RCC 7860 (cell line): ENCODE measurements at places on chromosomes 3 and 15.

DNA sequence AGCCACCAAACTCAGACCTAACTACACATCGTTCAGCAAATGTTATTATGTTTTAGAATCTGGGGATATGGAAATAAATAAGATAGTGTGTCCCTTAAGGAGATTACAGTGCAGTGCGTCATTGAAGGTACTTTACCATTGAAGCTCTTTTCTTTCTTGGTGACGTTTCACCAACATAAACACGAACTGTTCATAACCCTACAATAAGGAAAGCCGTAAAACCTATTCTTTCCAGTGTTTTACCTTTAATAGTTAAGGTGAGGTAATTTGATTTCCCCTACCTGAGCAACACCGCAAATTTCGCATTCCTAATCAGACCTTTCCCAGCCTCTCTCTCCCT, 826 bp downstream of the CCDC66 start:
- DNase-seq = no peak

DNA sequence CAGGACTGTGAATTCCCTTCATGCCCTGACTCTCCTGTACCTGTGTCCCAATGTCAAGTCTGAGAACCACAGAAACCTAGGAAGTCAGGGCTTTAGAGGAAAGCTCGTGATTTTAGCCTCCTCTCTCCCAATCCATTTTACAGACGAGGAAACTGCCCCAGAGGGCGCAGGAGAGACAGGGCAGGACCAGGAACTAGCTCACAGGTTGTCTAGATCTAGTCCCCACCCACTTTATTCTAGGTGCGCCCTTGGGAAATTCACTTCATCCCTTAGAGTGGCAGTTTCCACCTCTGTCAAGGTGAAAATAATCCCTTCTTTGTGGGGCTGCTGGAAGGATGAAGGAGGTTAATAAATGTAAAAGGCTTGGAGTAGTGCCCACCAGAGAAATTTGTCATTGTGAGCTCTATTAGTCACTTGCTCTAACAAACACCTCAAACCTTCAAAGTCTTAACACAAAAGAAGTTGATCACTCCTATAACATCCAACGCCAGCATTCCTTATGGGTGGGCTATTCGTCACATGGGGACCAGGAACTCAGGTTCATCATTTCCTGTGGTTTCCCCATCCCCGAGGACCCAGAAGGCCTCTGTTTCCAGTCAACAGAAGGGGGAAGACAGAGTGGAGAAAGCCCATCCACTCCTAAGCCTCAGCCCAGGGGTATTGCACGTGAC, 282.3 kb downstream of the XXYLT1 start:
- no peak for DNase-seq

DNA sequence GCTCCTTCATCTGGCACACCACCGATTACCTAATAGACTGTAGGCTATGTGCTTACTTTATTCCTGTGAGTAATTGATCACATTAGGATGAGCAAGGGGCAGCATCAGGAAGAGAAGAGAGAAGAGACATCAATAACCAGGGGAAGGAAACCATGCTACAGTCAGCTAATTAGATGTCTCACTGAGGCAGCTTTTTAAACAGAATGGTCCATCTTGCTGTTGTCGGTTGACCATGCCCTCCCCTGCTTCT, 278.4 kb downstream of the RPLP1 start:
- no peak for DNase-seq

DNA sequence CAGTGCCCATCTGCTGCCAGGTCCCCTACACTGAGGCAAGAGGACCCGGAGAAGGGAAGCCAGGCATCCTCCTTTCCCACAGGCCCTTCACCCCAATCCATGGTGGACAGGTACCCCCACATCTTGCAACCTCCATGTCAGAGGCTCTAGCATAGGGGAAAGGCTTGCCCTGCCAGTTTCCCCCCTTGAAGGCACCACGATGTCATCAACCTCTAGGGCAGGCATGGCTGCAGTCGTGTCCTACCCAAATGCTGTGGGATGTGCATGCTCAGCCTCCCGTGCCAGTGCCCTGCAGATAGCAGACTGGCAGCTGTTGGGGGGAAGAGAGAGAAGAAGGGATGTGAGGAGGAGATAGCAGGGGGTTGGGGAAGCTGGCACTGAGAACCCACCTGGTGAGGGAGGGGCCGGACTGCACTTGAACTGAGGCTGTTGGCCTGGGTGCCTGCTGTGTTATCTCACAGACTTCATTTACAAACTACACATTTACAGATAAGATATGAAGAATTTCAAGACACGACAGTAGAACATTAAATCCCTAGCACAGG, 197.5 kb downstream of the ADAMTS9 start:
- no peak for DNase-seq

GRCh38 chr3:128113817-128114794, 9.5 kb downstream of the RUVBL1 start:
- DNase-seq = no peak

DNA sequence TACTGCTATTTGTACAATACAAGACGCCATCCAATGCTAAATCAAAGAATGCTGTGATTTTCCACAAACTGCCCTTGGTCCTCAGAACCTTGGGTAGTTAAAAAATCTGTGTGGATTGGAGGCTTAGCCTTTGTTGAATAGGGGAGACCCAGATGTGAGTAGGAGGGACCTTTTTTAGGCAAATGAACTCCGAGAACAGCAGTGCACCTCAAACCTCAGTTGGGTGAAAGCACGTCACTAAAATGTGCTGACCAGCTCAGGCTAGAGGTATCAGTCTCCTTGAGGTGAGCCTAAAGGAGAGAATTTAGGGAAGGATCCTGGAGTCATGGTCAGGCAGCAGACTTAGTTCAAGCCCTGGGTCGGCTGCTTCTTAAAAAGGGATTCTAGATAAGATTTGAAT, 200.7 kb downstream of the SOX2 start:
- DNase-seq = no peak

- DNase-seq = no peak
Measured at GRCh38 chr15:46366360-46367007, 731.7 kb downstream of the SQOR start.

DNA sequence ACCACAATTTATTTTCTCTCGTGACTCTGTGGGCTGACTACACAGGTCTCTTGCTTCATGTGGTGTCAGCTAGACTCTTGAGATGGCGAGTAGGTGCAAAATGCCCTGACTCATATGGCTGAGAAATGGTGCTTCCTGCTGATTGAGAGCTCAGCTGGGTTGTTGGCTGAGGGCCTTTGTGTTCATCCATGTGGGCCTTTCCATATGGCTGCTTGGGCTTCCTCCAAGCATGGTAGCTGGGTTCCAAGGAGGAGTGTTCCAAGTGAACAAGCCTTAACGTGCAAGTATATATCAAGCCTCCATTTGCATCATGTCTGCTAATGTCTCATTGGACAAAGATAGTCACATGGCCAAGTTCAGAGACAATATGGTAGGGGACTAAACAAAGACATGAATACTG, 164.0 kb downstream of the PDCD6IP start:
- no peak for DNase-seq

DNA sequence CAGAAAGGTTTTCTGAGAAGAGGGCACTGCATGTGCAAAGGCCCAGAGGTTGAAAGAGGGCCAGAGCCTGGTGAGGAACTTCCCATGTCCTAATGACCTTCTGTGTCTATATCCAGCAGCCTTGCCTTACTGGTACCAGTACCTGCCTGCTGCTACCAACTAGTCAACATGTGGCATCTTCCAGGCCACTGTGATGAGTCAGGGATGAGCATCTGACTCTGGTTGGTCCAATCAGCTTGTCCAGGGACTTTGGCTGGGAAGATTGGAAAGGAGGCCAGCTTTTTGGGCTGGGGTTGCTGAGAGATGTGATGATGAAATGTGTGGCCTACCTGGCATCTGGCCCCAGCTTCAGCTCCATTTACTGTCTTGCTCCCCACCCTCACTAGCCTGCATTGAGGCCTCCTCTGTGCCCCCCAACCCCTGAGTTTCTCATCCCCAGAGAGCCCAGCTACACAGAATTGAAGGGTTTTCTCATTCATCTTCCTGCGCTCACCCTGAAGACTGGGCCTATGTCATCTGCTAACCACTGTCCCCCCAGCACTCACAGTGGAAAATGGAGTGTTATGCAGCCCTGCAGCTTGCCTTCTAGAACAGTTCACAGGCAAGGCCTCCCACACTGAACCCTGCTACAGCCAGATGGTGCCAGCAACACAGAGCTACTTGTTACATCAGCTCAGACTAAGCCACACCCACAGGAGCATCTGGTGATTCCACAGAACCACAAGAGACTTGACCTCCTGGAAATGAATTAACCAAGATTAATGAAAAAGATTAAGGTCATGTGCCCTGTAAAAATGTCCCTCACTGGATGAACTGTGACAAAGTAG, 1.3 kb upstream of the TWF2 start:
- peak; percentile 14 for DNase-seq

DNA sequence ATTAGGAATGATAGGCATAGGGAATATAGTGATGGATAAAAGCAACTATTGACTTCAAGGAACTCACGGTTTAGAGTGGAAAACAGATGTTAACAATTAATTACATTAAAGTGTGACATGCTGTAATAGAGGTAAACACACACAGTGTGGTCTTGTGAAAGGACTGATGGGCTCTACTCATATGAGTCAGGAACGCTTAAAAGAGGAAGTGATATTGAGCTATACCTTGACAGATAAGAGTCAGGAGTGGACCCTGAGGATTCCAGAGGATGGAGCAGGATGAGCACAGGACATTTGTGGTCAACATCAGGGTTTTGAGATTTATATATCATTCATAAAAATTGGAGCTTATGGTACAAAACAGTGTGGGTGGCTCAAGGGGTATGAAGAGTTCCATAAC, 11.0 kb downstream of the EXOG start:
- DNase-seq = no peak
